WTC11 (cell line): ENCODE measurements at places on chromosomes 1 and 21. TPM values are rescaled to one million over a fixed set of nuclear protein-coding genes. Genes with fewer than 3 reads are reported as not detected.

The OR2L8 gene
- not detected in 3 replicates for total RNA-seq

The UBE2U gene
- not detected in 3 replicates for total RNA-seq

The FAM163A gene
- total RNA-seq: 0.07 to 0.09 TPM (median 0.07 TPM) in 3 replicates

DNA sequence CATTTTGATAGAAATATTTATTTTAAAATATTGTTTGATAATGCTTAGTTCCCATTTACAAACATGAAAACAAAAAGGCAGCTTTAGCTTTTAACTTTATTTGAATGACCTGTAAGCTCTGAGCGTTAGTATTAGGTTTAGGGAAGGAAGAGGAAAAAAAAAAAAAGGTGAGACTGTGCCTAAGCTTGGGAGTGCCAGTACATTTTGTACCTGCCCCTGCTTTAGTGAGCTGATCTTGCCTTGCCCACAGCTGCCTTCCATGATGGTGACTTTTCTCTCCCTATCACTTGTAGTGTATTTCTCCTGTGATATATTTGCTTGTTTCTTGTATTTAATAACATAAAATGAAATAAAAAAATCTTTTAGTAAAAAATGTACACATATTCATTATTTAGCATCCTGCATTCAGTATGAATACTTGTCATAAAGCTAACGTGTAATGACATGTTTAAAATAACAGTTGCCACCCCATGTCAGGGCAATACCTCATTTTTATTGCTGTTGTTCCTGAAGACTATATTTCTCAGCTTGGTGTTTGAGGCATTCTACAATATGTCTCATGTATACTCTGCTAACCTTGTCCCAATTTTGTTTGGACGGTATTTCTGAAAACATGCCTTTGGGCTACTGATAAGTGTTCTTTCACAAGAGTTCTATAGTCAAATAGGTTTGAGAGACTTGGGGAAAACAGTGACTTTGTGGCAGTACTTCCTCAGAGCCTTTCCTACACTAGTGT, 76.3 kb downstream of the NEK7 start:
- DNase-seq: no peak

- no peak for DNase-seq
Observed at GRCh38 chr1:197920067-197920396, 2.9 kb downstream of the LHX9 start.

- DNase-seq: peak; percentile 3
Observed at GRCh38 chr1:3656450-3657095, 4.3 kb downstream of the TP73 start.
